ENCODE measurements at places on chromosomes 12 and 14.

DNA sequence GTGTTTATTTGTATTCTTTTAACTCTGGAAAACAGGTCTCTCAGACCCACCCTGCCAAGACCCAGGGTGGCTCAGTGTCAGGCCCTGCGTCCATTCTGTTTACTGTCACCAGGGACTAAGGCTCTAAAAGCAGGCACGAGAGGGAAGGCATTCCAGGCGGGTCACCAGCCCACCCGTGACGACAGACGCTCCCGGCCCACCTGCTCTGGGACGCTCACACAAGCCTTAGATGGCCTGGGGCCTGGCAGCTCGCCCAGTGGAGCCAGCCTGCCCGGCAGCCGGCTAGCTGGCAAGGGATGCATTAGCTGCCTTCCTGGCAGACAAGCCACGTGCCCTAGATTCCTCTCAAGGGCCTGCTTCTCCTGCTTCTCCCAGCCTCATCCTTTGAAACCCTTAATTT lies 9.2 kb upstream of the NUAK1 start:
- DNase-seq, result no peak

GRCh38 chr12:113500782-113501311 lies 29.2 kb upstream of the LHX5 start:
- DNase-seq, result no peak

DNA sequence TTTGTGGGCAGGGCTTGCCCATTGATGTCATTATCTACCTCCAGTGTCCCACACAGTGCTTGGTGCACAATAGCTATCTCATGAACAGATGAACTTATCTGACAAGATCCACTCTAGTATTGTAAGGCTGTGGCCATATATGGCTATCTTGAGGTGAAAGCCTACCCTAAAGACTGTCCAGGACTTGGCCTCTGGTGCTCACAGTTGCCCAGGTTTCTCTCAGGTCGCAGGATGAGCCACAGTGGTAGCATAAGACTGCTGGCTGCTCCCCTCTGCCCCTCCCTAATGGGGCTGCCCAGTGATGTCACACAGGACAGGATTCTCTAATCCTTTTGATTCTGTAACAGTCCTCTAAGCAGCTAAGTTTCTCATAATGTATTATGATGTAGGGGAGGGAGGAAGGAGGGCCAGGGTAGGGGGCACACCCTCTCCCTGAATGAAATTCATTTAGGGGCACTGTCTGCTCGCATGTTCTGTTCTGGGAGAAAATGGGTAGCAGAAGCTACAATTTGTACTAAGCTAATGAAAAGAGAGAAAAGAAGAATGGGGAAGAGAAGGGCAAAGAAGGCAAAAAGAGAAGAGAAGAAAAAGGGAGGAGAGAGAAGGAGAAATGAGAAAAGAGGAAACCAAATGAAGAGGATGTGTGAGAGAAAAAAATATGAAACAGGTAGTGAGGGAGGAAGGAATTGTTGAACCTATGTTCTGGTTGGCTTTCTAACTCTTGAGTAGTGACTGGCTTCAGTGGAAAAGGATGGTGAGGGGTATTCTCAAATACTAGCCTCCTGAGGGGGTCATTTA lies 3.4 kb upstream of the PPM1A start:
- peak; percentile 12 for DNase-seq

GRCh38 chr14:89707086-89707485 lies 247.4 kb downstream of the EFCAB11 start:
- no peak for DNase-seq

DNA sequence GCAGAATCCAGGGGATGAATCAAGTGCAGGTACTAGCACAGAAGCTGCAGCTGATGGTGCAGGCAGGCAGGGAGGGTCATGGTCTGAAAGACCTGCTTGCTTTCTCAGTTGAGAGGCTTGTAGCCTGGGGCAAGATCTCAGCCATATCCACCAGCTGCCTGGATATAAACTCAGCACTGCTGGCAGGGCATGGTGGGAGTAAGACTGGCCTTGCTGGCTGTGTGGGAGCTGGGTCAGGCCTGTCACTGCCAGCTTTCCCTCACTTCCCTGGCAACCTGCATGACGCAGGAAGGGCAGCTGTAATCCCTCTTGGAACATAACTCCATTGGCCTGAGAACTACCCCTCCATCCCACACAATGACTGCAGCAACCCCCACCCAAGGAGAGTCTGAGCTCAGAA lies 230.1 kb downstream of the ANO6 start:
- no peak for DNase-seq

DNA sequence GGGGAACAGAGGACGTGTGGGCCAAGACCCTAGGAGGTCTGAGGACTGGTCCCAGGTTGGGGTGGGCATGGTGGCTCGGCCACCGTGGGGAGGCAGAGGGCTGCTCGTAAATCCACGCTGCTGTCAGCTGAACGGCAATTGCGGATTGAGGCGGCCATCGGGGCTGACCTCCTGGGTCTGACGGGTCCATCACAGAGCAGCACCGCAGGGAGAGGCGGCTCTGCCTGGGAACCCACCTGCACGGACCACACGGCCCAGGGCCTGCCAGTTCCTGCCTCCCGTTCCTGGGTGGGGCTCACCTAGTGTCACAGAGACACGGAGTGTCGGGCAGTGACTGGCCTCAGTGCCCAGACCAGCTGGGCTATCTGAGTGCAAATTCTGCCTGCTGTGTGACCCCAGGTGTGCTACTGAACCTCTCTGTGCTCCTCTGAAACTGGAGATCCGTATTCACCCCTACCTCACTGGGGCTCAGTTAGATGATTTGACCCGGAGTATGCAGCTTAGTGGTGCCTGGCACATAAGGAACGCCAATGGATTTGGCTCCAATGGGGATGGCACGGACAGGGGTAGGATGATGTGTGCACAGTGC lies 53.1 kb downstream of the KIF26A start:
- DNase-seq, result no peak

- no peak for DNase-seq
Observed at GRCh38 chr12:131147293-131147692, 193.6 kb downstream of the ADGRD1 start.

DNA sequence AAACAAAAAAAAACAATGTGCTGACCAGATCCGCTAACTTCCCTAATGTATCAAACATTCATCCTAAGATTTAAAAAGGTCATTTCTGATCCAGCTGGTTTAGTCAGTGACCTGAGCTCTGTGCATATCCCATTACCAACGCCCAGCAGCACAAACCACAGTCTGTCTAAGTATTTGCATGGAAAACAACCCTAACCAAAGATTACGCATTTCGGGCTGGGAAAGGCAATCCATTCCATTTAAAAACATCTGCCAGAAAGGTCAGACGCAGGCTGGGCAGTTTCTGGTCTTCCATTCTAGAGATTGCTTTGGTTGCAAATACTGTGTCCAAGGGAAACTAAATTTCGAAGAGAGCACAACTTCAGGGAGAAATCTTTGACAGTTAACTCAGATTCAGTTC lies 234.9 kb downstream of the FLRT2 start:
- DNase-seq, result no peak
